ENCODE measurements at places on chromosomes 5 and 9.

- no peak for DNase-seq
Observed at GRCh38 chr9:121107029-121107428, 32.3 kb downstream of the CNTRL start.

DNA sequence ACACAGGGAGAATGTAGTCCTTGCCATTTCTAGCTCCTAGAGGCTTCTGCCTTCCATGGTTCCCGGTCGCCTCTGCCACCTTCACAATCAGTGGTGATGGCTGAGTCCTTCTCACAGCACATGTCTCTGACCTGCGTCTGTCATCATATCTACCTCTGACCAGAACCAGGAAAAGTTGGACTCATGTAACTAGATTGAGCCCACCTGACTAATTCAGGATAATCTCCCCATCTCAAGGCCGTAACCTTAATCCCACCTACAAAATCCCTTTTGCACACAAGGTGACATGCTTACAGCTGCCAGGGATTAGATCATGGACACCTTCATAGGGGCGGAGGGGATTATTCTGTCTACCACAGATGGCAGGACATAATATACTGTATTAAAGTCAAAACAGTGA, 375.6 kb downstream of the ICE1 start:
- DNase-seq: no peak

- no peak for DNase-seq
Observed at GRCh38 chr5:135953850-135954249, 933 bp downstream of the LECT2 start.

DNA sequence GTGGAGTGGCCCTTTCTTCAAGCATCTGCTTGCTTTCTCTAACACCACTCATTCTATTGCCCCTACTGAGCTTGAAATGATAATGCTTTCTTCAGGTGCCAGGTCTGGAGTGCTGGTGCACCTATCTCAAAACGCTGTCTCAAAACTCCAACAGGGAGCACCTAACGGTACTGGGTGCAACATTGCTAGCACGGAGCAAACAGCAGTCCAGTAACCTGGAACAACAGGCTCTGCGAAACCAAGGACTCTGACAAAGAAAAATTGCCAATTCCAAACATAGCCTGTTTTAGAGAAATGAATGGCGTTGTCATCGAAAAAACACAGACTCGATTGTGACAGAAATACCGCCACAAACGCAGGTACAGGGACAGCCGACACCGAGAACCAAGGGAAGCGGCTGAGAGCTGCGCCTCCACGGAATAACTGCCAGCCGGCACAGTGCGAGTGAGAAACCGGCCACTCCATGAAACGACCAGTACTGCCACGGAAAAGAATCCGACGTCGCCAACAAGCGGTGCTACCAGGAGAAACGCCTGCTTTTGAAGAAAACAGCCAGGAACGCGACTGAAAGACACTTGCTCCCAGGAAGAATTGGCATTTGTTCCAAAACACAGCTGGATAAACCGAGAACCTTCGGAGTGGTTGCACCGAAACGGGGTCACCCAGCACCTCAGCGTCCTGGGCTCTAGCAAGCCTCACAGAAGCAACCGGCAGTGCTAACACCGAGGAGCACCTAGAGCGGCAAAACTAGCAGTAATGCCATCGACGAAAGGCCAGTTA, 3.1 kb downstream of the ANXA2R start:
- no peak for DNase-seq

DNA sequence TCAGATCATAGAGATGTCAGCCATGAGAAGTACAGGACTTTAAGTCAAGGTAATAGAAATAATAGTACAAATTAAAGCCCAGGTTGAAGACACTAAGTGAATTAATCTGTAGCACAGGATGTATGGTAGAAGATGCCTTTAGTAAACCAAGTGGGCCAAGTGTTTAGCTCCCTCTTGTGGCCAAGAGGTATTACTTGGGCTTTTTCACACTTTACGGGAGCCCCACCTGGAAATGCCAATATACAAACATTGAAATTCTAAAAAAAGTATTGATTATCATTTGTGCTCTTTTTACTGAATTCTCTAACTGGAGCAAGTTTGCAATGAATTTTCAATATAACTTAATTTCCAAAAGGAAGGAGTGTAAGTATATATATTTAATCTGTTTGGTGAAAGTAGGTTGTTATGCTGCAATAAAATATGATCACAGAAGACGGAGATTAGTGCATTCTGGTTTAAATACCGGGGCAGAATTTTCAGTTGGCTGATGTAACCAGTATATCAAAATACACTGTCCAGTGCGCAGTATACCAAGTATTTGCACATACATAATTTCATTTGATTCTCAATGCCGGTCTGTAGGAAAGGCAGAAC, 84.7 kb downstream of the PARP8 start:
- peak; percentile 27 for DNase-seq

DNA sequence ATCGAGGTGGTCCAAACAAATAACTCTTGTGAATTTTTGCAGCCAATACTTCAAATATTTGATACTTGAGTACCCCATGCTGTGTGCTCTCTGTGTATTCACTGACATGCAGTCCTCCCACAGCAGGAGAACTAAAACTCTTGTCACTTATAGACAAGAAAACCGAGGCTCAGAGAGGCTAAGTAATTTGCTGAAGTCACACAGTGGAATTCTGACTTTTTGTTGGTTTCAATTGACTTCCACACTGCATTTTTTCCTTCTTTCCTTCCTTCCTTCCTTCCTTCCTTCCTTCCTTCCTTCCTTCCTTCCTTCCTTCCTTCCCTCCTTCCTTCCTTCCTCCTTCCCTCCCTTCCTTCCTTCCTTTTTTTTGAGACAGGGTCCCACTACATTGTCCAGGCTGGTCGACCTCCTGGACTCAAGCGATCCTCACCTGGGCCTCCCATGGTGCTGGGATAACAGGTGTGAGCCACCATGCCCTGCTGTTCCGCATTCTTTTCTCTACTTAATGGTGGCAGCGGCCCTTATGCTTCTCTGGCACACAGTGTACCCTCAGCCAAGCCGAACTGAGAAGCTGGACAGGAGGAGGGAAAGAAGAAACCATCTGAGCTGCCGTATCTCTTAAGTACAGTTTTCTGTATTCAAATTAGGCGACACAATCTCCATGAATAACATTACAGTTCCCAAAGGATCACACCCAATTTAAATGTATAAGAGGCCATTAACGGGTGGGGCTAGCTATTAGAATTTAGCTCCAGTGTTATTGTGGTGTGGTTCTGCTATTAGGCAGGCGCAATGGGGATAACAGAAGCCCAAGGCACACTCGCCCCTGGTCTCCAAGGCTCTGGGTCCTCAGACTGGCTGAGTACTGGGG, 38.4 kb upstream of the GRHPR start:
- no peak for DNase-seq

DNA sequence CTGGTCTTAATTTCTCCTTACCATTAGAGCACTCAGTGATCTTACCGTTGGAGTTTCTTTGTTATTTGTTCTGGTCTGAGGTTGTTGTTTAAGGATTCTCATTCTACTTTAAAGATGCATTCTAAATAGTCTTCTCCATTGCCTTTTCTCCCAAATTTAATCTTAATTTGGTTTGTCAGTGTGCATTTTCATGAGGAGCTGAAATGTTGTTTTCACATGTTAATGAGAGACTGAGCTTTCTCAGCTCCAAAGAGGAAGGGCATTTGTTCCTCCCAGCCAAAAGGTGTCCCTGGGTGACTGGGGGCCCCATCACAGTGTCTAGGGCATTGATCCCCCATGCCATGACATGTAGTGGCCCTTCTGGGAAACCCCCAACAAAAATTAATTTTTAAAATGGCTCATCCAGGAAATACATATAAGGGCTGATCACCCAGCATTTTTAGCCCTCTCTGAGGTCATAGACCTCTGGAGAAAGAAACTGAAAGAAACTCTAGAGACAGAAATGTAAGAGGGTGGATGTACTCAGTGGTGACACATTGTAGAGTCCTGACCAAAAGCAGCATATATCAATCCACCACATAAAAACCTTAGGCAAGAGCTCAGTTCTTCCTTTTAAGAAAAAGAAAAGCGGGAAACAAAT, 240.4 kb upstream of the RAI14 start:
- no peak for DNase-seq

DNA sequence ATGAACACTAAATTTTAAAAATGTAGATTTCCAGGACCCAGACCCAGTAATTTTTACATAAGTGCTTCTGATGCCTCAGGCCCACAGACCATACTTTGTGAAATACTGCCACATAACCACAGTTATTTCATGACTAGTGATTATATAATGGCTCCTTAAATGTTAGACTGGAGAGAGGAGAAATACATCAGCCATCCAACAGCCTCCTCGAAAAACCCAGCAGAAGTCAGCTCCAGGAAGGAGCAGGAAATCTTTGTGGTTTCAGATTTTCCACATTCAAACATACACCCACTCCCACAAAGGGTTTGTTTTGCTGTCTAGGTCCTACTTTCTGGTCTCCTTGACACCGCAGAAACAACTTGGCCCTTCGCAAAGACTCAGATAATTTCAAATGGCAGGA, 455.2 kb downstream of the DTWD2 start:
- DNase-seq: no peak

DNA sequence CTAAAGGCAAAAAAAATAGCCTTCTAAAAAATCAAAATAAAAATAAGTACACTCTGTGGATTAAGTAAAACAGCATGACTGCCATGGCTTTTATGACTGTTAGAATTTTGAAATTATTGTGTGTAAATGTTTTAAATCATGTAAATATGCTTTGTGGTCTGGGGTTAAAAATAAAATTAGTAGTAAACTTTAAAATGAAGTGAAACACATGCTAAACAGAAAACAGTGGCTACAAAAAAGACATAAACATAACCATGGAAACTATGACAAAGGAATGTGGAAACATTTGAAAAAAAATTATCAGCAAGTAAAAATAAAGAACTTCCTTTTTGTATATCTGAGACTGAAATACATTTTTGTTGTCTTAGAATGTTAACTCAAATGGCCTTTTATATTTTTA, 134.5 kb upstream of the SPEF2 start:
- DNase-seq: no peak

GRCh38 chr5:115702025-115702424, 76.2 kb upstream of the TMED7 start:
- DNase-seq: no peak

DNA sequence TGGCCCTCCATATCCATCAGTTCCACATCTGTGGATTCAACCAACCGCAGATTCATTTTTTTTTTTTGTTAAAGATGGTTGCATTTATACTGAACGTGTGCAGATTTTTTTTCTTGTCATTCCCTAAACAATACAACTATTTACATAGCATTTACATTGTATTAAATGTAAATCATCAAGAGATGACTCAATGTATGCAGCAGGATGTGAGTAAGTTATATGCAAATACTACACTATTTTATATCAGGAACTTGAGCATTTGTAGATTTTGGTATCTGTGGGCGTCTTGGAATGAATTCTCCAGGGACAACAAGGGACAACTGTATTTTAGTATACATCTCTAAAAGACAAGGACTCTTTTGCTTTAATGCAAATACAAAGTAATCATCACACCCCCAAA, 299.2 kb upstream of the ZNF608 start:
- no peak for DNase-seq

GRCh38 chr5:149674686-149675085, 55.4 kb upstream of the PPARGC1B start:
- no peak for DNase-seq

GRCh38 chr5:123806644-123807043, 294.7 kb downstream of the CSNK1G3 start:
- DNase-seq: no peak

DNA sequence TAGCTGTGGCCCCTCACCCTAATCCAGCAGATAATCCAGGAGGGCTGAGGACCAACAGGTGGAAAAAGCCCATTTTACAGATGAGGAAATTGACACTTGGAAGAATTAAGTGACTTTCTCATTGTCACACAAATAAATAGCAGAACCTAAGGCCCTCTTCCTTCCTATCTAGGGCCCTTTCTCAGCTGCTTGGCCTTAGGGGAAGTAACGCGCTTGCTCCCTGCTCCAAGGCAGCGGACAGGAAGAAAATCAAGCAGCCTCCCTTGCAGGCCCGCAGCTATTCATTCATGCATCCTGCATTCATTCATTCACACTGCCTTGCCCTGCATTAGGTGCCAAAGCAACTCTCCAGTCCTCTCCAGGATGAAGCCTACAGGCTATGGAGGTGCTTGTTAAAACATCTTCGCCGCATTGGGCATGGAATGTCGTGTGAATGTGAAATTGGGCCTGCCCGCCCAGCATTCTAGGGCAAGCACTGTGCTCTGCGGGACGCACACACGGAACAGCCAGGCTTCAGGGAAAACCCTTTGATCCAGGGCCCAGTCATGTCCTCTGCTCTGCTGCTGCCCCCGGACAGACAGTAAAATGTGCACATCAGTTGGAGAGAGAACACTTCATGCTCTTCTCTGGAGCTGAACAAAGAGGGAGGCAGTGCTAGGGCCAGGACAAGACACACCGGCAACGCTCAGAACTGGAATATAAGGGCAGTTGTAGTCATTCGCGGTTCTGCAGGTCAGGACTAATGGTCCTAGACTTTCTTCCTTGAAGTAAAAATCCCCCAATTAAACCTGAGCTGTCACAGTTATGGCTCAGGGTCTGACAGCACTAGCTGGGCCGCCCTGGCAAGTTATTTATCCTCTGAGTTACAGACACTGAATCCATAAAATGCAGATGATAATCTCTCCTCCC, 166.0 kb downstream of the COL23A1 start:
- DNase-seq: no peak

DNA sequence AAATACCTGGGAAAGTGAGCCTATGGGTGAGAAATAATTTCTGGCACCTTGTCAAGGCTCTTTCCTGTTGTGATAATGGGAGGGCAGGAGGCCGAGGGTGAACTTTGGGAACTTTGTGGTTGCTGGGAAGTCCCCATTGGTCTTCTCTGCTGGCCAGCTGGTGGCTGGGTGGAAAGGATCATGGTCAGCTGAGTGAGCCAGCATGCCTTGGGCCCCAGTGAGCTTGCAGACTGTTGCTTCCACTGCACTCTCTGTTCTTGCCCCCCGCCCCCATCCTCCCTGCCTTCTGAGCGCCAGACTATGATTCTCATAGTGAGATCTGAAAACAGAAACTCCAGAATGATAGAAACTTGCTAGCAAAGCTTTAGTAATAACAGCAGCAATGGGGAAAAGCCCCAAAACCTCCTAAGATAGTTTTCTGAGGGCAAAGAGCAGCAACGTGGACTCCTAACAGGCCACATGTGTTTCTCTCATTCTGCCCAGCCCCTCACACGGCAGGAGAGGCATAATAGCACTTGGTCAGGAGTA, 139.2 kb upstream of the SMARCA2 start:
- no peak for DNase-seq

- DNase-seq: no peak
Observed at GRCh38 chr9:82894548-82894947, 168.4 kb downstream of the RASEF start.

Data from stimulated activated CD8-positive, alpha-beta memory T cell treated with anti-CD3 and anti-CD28 coated beads, Interleukin-15, amount 100 ng/mL, for 4 hours (primary cell).